Vagina (tissue), 2 donors: ENCODE measurements at places on chromosomes 11 and 22. TPM values are rescaled to one million over a fixed set of nuclear protein-coding genes. Genes with fewer than 3 reads are reported as not detected.

IL18 gene
- total RNA-seq: 48.6 TPM

DNA sequence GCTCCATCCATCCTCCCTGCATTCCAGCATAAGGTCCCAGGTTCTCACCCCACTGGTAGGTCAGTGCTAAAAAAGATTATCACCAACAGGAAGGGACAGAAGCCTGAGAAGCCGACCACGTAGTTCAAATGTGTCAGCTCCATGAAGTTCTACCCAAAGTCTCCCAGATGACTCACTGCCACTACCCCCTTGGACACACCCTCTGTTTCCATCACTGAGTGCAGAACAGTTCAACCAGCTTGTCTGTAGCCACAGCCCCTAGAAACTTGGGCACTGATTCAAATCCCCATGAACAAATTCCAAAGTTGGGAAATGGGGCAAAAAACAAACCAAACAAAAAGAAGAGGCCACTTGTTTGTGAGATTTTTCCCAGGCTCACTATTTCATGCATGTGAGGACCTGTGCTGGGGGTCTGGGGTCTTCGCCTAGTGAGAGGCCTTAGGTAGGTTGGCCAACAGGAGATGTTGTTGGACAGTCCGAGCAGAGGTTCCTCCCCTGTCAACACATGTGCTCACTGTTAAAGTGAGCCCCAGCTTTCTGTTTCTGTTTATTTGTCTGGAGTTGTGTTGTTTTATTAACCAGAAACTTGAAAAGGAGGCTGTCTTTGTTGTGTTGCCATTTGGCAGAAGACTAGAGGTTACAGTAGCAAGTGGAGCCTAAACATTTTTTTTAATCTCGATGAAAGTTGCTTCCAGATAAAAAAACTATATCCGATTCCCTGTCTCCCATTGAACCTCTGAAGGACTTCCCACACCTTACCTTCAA is 24.2 kb upstream of the FLI1 start:
- no peak for DNase-seq

- no peak for DNase-seq
These were observed 4.9 kb downstream of the IGF2 start for GRCh38 chr11:2134022-2135010.

GRCh38 chr22:34841331-34841771 is 224.6 kb upstream of the ISX start:
- DNase-seq: no peak

DNA sequence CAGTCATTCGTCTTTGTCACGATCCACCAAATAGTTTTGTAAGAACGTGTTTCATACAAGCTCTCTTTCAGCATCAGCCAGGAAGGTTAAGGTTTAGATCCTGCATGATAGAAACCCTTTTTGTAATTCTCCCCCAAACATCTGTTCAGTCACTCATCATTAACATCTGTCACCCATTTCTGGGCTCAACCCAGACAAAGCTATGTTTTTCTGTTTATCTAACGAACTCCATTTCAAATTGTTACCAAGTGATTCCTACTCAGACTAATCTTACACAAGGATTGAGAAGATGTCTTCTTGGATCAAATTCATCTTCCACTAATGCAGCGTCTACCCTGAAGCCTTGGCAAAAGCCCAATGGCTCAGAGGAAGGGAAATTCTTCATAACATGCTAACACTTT is 58.8 kb downstream of the FZD4 start:
- no peak for DNase-seq

MYRF gene
- total RNA-seq: 0.25 TPM

GRCh38 chr11:13076961-13077360 is 67.8 kb downstream of the RASSF10 start:
- DNase-seq: peak; percentile 67

DNA sequence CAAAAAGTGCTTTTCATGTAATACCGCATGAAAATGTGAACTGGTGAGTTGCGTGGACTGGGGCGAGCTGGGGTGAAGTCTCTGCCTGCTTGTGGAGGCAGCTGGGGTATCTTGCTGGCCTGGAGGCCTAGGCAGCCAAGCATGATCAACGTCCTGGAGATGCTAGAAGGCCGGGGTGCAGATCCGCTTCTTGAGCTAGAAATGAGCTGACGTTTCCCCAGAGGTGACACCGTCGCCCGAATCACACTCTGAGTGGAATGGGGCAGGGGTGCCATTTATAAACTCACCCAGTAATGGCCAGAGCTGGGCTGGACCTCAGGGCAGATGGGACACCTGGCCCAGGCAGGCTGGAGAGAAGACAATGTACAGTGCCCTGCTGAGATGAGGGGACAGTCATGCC is 1513.0 kb downstream of the TBC1D22A start:
- no peak for DNase-seq

GRCh38 chr22:50313600-50313999 is 6.2 kb upstream of the PLXNB2 start:
- DNase-seq: no peak

DNA sequence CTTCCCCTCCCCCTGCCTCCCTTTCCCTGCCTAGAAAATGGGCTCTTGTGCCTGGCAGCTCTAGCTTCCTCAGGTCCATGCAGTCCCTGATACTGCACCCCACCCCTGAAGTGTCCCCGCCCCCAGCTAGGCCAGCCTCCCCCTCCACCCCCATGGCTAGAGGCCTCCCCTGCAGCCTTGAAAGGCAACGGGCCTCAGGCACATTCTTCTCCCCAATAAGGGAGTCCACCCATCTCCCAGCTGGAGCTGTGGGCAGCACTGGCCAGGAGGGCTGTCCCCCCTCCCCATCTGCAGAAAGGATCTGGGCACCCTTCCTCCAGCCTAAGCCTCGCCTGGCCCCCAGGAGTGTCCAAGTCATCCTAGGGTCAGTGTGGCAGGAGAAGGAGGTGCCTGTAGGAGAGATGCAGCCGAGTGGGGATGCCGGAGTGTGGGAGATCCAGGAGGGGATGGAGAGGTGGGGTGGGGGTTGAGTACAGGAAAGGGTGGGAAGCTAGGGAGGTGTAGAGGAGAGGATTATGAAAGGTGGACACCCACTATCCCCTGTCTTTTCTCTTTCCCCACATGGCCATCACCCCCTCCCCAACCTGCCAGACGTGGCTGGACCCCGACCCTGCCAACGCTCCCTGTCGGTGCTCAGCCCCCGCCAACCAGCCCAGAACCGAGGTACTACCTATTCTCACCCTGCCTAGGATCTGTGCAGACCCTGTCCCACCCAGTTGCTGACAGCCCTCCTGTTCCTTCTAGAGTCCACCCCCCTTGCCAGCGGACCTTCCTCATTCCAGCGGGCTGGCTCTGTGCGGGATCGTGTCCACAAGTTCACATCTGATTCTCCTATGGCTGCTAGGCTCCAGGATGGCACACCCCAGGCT is 9.3 kb downstream of the SMTN start:
- peak; percentile 85 for DNase-seq

ENTHD1 gene
- not detected for total RNA-seq

DRD4 gene
- total RNA-seq: 1.2 TPM

RASGRP2 gene
- total RNA-seq: 27.5 TPM

DNA sequence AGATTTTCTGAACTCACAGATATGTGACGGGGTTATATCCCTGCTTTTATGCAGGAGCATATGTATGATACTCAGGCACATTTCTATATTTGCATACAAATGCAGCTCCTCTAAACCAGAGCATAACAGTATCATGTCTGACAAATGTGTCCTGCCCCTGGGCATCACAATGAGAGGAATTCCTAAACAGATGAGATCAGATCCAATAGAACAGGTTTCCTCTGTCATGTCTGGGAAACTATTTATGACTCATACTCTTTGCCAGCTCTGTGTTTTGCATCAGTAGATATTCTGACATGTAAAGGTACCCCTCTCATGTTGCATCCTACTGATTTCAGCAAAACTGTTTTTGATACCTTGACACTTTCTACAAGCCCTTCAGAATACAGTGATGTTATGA is 29.4 kb downstream of the SYT9 start:
- DNase-seq: no peak

DGAT2 gene
- 26.0 TPM for total RNA-seq
